ENCODE measurements at places on chromosomes 2 and 18.

- DNase-seq, result no peak
Observed at GRCh38 chr2:157940024-157940423, 63.9 kb upstream of the ACVR1 start.

- DNase-seq, result no peak
Observed at GRCh38 chr18:452816-453215, 47.7 kb downstream of the COLEC12 start.

- no peak for DNase-seq
Observed at GRCh38 chr2:197502201-197502600, 2.0 kb downstream of the HSPE1 start.

GRCh38 chr2:221200184-221200839 is 371.8 kb downstream of the EPHA4 start:
- no peak for DNase-seq

GRCh38 chr2:7706791-7707190 is 789.6 kb downstream of the RNF144A start:
- no peak for DNase-seq

DNA sequence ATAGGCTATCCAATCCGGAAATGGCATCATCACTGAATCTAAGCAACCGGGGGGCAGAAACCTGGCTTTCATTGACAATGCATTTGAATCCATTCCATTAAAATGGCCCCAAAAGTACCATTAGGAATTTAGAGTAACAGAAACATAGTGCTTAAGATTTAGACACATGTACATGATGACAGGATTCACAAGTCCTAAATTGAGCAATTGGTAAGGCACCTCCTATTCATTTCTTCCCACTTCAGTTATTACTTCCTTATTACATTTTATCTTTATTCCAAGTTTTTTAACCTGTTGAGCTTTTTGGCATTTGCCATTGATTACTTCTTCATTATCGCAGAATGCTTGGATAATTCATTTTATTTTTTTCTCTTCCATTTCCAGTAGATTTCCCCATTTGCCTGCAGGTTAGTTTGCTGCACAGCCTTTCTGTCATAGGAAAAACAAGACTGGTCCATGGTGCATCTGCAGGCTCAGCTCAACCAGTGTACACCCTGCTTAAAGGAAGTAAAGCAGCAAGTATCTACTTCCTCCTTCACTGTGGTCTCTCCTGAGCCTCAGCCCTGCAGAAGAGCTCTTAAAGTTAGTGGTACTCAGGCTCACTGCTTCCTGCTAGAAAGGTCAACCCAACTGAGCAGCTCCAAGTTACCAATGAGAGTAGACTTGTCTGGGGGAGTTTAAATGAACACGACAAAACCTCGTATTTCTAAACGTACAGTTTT is 89.2 kb downstream of the DOCK10 start:
- DNase-seq, result no peak

DNA sequence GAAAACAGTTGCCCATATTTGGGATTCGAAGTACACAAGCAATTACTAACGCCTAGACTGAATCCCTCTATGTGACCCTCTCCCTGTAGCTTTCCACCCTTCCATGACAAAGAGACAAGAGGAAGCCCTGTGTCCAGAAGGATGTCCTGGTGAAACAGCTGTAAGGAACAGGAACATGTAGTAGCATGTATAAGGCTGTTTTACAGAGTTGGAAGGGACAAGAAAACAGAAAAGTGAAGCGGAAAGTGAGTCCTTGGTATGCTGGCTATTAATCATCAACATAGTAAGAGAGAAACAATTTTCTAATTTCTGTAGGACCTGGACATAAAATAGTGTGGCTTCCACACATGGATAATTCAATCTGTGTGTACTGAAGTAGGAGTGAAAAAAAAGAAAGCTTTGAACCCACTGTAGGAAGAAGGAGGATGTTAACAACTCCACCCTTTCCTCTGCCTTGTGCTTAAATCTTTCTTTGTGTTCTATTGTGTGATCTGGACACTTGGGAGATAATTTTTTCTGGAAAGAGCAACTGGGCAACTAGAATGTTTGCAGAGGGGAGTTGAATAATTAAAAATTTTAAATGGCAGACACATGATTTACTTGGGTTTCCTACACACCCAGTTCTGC is 162.3 kb upstream of the ZSWIM2 start:
- DNase-seq, result no peak

GRCh38 chr18:21978546-21979170 is 190.7 kb upstream of the GATA6 start:
- DNase-seq, result no peak

DNA sequence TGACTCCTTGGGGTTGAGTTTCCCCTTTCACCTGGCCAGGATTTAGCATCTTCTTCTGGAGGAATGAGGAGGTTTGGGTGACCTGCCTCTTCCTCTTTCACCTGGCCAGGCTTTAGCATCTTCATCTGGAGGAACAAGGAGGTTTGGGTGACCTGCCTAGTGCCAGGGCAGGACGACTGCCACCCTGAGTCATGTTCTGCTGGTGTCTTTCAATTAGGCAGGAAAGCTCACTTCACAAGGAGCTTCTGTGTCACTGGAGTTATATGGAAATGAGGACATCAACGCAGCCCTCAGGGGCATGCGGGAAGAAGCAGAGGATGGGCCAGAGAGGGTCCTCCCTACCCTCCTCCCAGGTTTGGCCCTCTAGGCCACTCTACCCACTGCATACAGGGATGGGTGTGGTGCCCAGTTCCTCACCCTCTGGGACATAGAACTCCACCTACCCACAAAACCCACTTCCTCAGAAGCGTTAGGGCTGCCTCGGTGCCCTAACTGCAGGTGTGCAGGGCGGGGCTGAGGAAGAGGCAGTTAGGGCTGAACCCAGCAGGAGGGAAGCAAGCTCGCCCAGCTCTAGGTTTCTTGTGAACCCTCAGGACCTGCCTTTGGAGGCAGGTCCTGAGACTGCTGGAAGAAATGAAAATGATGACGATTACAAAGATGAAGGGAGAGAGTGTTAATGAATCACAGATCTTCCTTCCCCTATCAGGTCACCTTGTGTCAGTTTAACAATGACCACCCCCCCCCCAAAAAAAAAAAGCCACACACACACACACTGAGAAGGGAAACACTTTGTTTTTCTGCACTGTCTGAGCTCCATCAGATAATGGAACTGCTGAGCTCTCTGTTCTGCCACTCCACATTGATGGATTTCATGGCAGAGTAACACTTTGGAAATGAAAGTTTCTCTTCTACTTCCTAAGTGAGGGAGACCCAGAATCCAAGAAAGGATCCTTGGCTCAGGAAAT is 71.0 kb downstream of the ARL4C start:
- peak; percentile 58 for DNase-seq

- no peak for DNase-seq
Observed at GRCh38 chr2:215752991-215753390, 260.4 kb downstream of the MREG start.

DNA sequence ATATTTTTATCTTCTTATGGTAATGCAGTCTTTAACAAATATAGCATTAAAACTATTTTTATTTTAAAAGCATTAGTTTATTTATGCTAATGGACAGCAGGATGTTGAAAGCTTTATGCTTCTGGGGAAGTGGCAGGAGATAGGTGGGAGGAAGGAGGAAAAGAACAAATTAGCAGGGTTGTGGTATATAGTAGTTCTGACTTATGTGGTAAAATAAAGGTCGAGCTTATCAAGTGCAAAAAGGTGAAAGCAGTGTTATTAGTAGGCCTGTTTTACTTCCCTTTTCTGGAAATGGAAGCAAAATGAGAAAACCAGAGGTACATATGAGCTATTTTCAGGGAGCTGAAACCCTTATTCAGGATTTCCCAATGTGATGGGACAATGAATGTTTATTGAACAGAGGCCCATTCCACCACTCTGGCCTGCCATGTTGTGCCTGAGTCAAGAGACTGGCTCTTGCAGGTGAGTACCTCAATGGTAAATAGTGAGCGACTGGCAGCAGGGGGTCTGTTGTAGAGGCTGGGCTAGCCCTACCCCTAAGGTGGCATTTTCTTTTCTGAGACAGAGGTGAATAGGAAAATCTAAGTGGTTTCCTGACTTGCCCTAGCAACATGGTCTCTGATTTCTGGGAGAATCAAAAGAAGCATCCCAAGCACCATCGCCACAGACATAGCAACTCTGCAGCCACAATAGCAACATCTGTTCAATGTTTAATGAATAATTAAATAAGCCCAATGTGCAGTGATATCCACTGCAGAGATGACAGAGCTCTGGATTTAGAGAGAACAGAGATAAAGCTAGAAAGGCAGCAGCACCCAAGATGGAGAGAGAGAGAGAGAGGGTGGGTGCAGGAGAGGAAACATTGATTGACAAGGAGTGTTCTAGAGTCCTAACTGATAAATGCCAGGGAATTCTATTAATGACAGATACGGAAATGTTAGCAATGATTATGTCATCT is 119.7 kb downstream of the UPP2 start:
- DNase-seq, result no peak

- DNase-seq, result no peak
Observed at GRCh38 chr2:216549926-216550690, 51.5 kb downstream of the RPL37A start.

Data from stimulated activated CD8-positive, alpha-beta memory T cell treated with anti-CD3 and anti-CD28 coated beads, Interleukin-4, amount 100 ng/mL, for 1 hour (primary cell).